ENCODE measurements at places on chromosomes 1 and 21.

DNA sequence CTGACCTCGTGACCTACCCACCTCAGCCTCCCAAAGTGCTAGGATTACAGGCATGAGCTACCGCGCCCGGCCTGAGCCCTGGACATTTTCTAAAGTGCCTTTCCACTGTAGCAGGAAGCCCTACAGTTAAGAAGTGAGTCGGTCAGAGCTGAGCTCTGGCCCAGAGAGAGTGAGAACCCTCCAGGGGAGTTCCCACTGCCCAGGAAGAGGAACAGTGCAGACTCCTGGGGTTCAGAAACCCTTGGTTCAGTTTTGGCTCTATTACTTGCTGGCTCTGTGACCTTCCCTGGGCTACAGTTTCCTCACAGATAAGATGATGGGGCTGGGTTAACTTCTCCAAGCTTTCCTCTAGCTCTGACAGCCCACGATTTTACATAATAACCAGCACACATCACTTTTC lies 20.9 kb downstream of the SLC9A1 start:
- DNase-seq, result peak; percentile 86

- no peak for DNase-seq
Measured at GRCh38 chr1:4689271-4689935, 35.0 kb downstream of the AJAP1 start.

DNA sequence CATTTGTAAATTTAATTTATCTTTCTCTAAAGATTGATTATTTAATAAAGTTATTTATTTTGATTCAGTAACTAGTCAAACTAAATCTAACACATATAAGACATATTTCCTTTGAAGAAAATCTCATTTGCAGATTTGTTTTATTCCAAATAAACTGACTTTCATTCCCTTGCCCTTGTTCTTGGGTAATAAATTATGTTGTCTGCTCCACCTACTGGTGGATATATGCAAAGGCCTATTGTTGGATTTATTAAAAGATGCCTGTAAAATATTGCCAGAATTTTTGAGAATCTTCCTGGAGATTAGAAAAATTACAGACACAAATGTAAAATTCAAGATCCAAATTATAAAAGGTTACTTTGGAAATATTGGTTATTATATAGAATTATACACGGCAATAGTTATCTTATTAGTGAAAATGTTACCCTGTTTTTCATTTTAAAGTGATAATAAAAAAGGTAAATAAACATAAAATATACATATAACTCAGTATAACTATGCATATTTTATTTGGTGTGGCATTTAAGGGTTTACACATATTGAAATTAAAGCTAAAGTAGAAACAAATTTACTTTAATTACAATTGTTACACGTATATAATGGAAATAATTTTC lies 116.1 kb downstream of the SPATA17 start:
- DNase-seq, result no peak

DNA sequence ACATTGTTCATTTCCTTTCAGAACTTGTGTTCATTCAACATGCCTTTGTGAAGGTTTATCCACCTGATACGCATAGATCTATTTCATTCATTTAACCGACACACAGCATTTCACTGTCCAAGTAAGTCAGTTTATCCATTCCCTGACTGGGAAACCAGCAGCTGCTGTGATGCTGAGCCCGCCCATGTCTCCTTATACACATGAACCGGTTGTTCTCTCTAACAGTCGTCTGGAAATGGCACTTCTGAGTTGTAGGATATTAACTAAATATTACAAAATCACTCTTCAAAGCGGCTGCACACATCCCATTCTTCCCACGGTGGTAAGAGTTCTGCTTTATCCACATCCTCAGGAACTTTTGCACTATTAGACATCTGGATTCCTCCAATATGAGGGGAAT lies 71.1 kb downstream of the NPHP4 start:
- DNase-seq, result no peak

- DNase-seq, result no peak
Measured at GRCh38 chr1:196115646-196116045, 492.6 kb downstream of the KCNT2 start.

DNA sequence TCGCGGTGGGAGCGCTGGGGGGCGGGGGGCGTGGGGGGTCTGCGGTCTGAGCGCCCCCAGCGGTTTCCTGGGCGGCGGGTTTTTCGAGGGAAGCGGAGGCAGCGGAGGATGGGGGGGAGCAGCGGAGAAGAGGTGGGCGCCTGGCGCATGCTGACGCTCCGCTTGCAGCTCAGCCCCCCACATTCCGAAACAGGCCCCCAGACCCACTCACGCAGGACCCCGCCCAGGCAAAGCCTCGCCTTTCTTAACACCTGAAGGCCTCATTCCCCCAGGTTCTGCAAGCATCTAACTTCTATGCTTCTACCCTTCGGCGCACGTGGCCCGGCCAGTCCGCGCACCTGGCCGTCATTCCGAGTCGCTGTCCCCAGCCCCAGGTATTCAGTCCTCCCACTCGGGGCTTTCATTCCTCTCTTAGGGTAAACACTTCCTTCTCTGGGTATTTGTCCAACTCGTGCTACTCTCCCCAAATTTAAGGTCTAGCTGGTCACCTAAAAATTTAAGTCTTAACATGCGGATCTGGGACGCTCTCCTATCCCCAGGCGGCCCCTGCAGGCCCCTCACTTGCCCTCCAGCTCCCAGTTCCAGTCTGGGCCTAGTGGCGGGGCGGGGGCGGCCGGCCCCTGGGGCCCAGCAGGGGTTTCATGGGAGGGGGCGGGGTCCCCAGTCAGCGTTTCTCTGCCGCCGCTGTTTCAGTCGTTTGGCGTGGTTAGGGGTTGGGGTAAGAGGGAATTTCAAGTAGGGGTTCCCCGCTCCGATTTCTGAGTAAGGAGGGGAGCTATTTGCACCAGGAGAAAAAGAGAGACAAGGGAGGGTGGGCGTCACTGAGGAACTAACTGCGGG lies 2.8 kb upstream of the ZBTB7B start:
- no peak for DNase-seq

Data from CD14-positive monocyte (primary cell).